ENCODE measurements at places on chromosomes 2 and 18. TPM values are rescaled to one million over a fixed set of nuclear protein-coding genes. Genes with fewer than 3 reads are reported as not detected.

GRCh38 chr2:239904496-239904895 lies 120.6 kb downstream of the NDUFA10 start:
- H3K4me1 ChIP-seq, result no peaks in the 10 kb centered on the region
- no peak overlapping the region for H3K4me3 ChIP-seq
- no peaks in the 10 kb centered on the region for H3K27me3 ChIP-seq
- H3K27ac ChIP-seq, result no peak overlapping the region
- H3K36me3 ChIP-seq, result no peaks in the 10 kb centered on the region

DNA sequence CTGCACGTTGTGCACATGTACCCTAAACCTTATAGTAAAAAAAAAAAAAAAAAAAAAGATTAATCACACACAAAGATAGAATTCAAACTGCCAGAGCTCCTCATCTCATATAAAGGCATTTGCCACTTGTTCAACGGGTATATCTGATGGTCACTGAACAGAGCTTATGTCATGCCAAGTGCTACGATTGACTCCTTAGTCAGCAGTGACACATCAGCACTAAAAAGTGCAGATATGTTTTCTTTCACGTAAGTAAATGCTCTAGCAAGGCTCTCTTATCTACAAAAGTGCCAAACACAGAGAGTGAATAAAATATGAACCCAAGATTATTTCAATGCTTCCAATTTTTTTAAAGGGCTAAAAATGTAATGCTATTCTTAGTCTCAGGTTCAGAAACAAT lies 1.1 kb downstream of the LMAN1 start:
- peak overlapping the region; percentile 90 for H3K4me3 ChIP-seq
- H3K27me3 ChIP-seq, result no peaks in the 10 kb centered on the region
- no peak for DNase-seq
- no peaks in the 10 kb centered on the region for H3K36me3 ChIP-seq
- H3K27ac ChIP-seq, result peak overlapping the region; percentile 89

DNA sequence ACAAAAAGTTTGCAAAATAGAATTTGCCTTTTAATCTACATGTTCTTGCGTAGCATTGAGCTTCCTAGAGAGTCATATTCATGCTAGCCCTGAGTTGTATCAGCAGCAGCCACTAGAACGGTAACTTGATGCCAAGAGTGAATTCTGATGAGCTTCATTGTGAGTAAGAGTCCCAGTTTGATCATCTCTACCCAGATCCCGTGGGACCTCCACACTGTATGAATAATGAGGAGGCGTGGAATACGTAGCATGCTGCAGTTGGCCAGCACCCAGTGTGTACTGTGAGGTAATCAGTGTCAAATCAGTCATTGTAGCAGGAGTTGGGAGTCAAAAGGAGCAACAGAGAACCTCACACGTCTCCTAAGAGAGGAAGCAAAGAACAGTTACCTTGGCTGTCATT lies 197.9 kb downstream of the NEDD4L start:
- H3K27ac ChIP-seq, result no peak overlapping the region
- H3K4me3 ChIP-seq, result no peak overlapping the region
- no peaks in the 10 kb centered on the region for H3K36me3 ChIP-seq
- H3K4me1 ChIP-seq, result no peaks in the 10 kb centered on the region
- DNase-seq, result no peak
- no peaks in the 10 kb centered on the region for H3K27me3 ChIP-seq

- peaks cover 6% of the 10 kb centered on the region for H3K4me1 ChIP-seq
- no peak for DNase-seq
- no peaks in the 10 kb centered on the region for H3K27me3 ChIP-seq
- no peak overlapping the region for H3K4me3 ChIP-seq
- no peaks in the 10 kb centered on the region for H3K36me3 ChIP-seq
These were observed 5.8 kb downstream of the TBC1D8 start for GRCh38 chr2:101145406-101145805.

DNA sequence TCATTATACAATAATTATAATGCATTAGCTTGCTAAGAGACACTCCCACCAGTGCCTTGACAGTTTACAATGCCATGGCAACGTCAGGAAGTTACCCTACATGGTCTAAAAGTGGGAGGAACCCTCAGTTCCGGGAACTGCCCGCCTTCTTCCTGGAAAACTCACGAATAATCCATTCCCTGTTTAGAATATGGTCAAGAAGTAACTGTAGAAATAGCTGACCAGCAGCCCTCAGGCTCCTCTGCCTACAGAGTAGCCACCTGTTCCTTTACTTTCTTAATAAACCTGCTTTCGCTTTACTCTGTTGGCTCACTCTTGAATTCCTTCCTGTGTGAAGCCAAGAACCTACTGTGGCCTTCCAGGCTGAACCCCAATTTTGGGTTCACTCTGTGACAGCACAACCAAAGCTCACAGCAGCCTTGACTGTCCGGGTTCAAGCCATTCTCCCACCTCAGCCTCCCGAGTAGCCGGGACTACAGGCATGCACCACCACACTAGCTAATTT lies 20.0 kb upstream of the PTPN2 start:
- no peak for DNase-seq
- no peak overlapping the region for H3K27ac ChIP-seq
- no peaks in the 10 kb centered on the region for H3K36me3 ChIP-seq
- no peaks in the 10 kb centered on the region for H3K4me1 ChIP-seq
- no peaks in the 10 kb centered on the region for H3K27me3 ChIP-seq
- H3K4me3 ChIP-seq, result no peak overlapping the region

- no peak for DNase-seq
- no peak overlapping the region for H3K4me3 ChIP-seq
- no peak overlapping the region for H3K27ac ChIP-seq
- no peaks in the 10 kb centered on the region for H3K27me3 ChIP-seq
These were observed 166.8 kb upstream of the ID2 start for GRCh38 chr2:8514796-8515758.

DNA sequence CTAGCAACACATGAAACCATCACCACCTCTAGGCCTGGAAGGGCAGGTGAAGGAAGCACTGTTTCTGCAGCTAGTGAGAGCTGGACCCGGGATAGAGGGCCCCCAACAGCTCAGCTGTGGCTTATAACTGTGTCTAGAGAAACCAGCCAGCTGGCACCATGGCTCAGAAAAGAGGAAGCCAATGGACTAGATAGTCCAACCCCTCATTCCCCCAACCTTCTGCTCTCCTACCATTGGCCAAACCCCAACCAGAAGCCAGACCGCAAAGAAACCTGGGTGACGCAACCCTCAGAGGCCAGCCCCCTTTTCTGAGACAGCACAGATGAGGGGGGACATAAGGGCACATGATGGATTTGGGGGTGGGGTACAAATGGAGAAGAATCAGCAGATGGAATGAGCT lies 24.3 kb downstream of the SMYD1 start:
- DNase-seq, result no peak
- H3K36me3 ChIP-seq, result no peaks in the 10 kb centered on the region
- H3K27me3 ChIP-seq, result no peaks in the 10 kb centered on the region

DNA sequence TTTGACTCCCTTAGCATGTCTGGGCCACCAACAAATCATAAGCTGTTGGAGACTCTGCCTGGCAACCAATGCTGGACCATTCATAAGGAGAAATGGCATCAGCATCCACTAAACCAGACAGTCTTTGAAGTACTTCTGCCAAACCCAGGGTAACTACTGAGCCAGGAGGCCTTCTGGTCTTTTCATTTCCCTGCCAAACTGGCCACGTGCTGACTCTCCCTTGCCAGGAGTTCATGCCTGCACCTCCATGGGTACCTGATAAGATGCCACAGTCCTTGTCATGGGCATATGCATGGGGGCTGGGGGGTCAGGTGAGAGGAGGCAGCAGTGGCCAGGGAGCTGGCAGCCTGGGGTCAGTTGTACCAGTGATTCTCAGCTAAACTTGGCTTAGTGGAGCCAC lies 34.2 kb upstream of the DAPL1 start:
- no peak overlapping the region for H3K27ac ChIP-seq
- no peaks in the 10 kb centered on the region for H3K27me3 ChIP-seq
- no peak overlapping the region for H3K4me3 ChIP-seq
- no peak for DNase-seq

- H3K27ac ChIP-seq, result peak overlapping the region; percentile 73
- H3K36me3 ChIP-seq, result no peaks in the 10 kb centered on the region
- H3K4me1 ChIP-seq, result peaks cover 39% of the 10 kb centered on the region
- H3K4me3 ChIP-seq, result no peak overlapping the region
- DNase-seq, result peak; percentile 59
These were observed 114.4 kb upstream of the HAAO start for GRCh38 chr2:42906557-42907411.

- H3K27me3 ChIP-seq, result no peaks in the 10 kb centered on the region
- H3K4me1 ChIP-seq, result peaks cover 61% of the 10 kb centered on the region
- no peak for DNase-seq
- peak overlapping the region; percentile 63 for H3K27ac ChIP-seq
- H3K4me3 ChIP-seq, result no peak overlapping the region
These were observed 43.0 kb upstream of the EHBP1 start for GRCh38 chr2:62662554-62662953.

- peak overlapping the region; percentile 45 for H3K27ac ChIP-seq
- no peaks in the 10 kb centered on the region for H3K36me3 ChIP-seq
- no peaks in the 10 kb centered on the region for H3K27me3 ChIP-seq
- peak overlapping the region; percentile 37 for H3K4me3 ChIP-seq
- no peaks in the 10 kb centered on the region for H3K4me1 ChIP-seq
These were observed 2.9 kb downstream of the LRRTM4 start for GRCh38 chr2:77519164-77519887.

DNA sequence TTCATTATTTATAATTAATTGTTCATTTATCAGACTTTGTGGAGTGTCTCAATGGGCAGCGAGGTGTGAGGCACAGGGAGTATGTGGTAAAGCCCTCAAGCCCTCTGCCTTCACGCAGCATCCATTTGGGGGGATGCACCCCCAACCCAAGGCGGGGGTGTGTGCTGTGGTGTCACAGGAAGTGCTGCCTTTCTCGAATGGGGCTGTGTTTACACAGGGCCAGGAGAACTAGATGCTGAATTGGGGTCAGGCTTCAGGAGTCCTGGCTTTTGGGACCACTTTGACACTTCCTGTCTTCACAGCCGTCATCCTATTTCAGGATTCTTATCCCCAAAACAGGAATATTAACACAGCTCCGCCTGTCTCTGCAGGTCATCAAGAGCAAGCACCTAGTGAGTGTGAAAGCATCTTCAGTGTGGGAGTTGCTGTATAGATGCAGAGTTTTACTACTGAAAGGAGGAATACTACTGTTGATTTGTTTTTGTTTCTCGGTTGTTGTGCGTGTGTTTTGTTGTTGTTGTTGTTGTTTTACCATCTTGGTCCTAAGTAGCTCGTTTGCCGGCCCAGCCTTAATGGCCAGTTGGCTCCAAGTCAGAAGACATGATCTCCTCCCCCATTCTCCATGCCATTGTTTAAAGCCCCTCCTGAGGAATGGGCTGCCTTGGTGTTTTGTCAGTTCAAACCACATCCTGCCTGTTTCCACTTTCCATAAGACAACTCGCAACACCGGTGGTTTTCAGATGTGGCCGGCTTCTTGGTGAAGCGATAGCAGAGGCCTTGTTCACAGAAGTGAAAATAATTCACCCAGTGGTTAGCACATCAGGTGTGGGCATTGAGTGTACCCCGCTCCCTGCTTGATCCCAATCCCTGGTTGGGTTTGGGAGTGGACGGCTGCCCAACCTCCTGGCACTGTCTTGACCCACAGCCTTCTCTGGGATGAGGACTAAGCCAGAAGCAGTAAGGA lies 221.3 kb downstream of the BCL2 start:
- no peak for DNase-seq
- H3K4me1 ChIP-seq, result no peaks in the 10 kb centered on the region
- H3K27ac ChIP-seq, result no peak overlapping the region
- no peak overlapping the region for H3K4me3 ChIP-seq

- no peak overlapping the region for H3K27ac ChIP-seq
- H3K4me3 ChIP-seq, result no peak overlapping the region
- no peaks in the 10 kb centered on the region for H3K27me3 ChIP-seq
- H3K36me3 ChIP-seq, result no peaks in the 10 kb centered on the region
These were observed 37.1 kb downstream of the EVA1A start for GRCh38 chr2:75523313-75524275.

DNA sequence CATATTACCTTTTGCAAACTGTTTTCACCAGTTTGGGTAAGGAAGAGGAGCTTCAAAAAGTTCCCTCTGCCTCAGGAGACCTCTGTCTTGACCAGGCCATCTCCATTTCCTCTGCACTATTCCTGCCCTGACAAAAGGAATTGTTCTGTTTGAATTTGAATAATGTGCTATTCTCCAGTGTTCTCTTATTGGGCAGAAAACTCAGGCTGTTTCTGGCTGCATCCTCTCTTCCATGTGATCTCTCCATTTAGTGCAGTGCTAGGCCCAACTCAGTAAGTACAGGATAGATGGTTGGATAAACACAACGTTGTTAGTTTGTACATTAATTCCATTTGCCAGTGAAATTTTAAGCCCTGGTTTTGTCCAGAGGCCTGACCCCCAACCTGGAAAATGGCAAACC lies 102.2 kb upstream of the CELF4 start:
- H3K4me3 ChIP-seq, result no peak overlapping the region
- no peaks in the 10 kb centered on the region for H3K4me1 ChIP-seq
- no peaks in the 10 kb centered on the region for H3K36me3 ChIP-seq
- DNase-seq, result no peak

GRCh38 chr2:135954020-135954601 lies 31.3 kb downstream of the DARS1 start:
- H3K36me3 ChIP-seq, result no peaks in the 10 kb centered on the region
- no peaks in the 10 kb centered on the region for H3K27me3 ChIP-seq
- no peak overlapping the region for H3K4me3 ChIP-seq
- DNase-seq, result no peak

- peaks cover 14% of the 10 kb centered on the region for H3K4me1 ChIP-seq
- no peaks in the 10 kb centered on the region for H3K27me3 ChIP-seq
- H3K4me3 ChIP-seq, result no peak overlapping the region
- DNase-seq, result no peak
These were observed 12.4 kb upstream of the SCG2 start for GRCh38 chr2:223614534-223614933.

DNA sequence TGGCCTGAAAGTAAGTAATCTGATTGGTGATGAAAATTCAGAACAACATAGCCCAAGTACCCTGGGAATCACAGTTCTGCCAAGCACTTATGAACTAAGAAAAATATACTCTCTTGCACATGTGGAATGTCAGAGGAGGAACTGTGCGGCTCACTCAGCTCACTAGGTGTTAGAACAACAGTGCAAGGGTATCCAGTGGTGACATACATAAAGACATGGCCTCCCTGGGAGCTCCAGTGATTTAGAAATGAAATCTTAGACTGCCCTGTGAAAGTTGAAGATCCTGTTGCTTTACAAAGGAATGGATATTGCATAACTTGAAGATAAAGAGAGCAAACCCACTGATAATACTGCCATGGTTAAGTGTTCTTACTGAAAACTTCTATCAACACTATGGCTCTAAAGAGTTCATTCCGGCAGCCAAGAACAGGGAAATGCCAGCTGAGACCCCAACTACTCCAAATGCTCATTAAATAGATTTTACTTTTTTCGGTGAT lies 246.2 kb downstream of the ARHGAP15 start:
- H3K4me3 ChIP-seq, result no peak overlapping the region
- H3K27me3 ChIP-seq, result no peaks in the 10 kb centered on the region
- no peaks in the 10 kb centered on the region for H3K4me1 ChIP-seq
- no peak overlapping the region for H3K27ac ChIP-seq
- DNase-seq, result no peak

The CNGA3 gene
- total RNA-seq, result 0.30 TPM

The ACOXL gene
- 0.30 TPM for total RNA-seq

The REG1B gene
- total RNA-seq, result 4.1 TPM

The PREPL gene
- 33.0 TPM for total RNA-seq

All from tibial nerve (tissue), 4 donors.